Right lobe of liver (tissue), 6 donors: ENCODE measurements at places on chromosomes 4 and X. TPM values are rescaled to one million over a fixed set of nuclear protein-coding genes. Genes with fewer than 3 reads are reported as not detected.

- DNase-seq, result no peak
These were observed 103.5 kb downstream of the GPR143 start for GRCh38 chrX:9662148-9662547.

- no peak for DNase-seq
These were observed 71.6 kb upstream of the SLC4A4 start for GRCh38 chr4:71267244-71267643.

DNA sequence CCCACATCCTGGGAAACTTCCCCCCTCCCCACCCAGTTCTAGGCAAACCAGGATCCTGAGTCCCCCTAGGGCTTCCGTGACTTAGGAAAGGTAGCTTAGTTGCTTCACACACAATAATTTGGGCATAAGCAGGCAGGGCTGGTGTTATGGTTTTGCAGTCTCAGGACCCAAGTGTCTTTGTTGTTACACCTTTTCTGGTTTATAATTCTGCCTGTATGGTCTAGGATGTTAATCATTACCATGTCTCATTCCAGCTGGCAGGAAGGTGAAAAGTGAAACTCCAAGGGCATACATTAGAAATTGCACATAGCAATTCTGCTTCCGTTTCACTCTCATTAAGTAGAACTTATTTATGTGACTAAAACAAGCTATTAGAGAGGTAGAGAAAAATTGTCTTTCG lies 16.8 kb downstream of the UGT8 start:
- no peak for DNase-seq

DNA sequence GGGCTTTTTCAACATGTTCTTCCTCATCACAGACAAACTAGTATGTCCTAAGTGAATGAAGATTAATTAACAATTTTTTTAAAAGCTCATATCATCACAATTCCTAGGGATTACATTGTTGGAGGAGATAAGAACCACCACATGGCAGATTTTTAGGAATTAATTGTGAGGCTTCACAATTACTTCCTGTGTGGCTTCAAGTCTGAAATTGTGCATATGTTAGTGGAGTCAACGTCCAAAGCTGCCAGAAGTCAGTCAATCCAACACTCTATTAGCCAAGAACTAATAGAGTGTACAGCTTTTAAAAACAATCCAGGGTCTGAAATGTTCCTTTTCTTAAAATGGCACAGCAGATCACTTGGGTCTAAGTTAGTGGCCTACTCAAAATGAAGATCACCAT lies 49.3 kb upstream of the C1QTNF7 start:
- DNase-seq, result no peak

DNA sequence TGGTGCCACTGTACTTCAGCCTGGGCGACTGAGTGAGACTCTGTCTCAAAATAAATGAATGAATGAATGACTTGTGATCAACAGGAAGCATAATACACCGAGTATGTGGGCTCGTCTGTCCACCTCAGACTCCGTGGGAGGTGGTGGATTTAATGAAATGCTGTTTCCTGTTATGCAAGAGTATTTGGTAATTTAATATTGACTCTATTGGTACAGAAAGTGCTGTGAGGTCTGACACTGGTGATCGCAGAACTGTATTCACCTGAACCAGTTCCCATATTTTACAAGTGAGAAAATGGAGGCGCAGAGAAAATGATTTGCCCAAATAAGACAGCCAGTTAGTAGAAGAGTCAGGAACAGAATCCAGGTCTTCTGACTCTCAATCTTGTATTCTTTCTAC lies 423.3 kb downstream of the RAPGEF2 start:
- DNase-seq, result no peak

The RHOXF2 gene
- not detected for total RNA-seq

The PDLIM3 gene
- total RNA-seq, result 2.0 TPM

The TRPC5OS gene
- total RNA-seq, result not detected
